NCI-H1105 treated with DMSO at 0.1 percent for 48 hours (cell line): ENCODE measurements at places on chromosomes 2 and 18.

GRCh38 chr2:152638590-152638989 is 78.7 kb downstream of the PRPF40A start:
- DNase-seq, result no peak

DNA sequence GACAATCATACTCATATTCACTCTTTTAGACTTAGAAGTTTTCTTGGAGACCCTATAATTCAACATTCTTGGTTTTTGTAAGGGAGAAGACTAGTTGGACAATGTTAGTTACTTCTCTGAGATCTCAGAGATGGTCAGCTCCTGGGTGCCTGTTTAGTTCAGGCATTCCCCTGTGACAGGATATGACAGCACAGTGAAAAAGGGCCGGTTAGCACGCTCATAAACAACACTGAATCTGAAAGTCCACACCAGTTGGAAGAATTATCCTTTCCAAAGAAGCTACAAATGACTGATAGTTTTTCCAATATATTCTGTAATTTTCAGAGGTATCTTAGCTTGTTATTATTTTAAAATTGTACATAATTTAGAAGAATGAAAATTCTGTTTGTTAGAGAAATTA is 75.7 kb downstream of the ADAM23 start:
- no peak for DNase-seq

DNA sequence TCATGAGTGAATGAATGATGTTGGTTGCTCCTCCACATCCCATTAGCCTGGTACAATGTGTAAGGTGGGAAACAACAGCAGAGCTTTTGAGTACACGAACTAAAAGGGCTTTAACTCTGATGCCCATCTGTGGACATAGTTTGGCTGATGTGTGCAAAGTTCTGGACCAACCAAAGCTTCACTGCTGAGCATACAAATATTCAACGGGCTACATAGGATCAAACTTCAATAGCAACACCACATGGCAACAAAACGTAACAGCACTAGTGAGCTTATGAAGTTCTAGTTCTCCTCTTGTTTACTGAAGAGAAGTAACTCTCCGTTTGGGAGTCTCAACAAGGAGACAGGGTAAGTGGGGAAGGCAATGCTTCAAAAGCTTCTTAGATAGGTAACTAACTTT is 20.4 kb downstream of the STAM2 start:
- no peak for DNase-seq

- DNase-seq, result no peak
Measured at GRCh38 chr2:96556441-96557330, 20.1 kb downstream of the ARID5A start.

DNA sequence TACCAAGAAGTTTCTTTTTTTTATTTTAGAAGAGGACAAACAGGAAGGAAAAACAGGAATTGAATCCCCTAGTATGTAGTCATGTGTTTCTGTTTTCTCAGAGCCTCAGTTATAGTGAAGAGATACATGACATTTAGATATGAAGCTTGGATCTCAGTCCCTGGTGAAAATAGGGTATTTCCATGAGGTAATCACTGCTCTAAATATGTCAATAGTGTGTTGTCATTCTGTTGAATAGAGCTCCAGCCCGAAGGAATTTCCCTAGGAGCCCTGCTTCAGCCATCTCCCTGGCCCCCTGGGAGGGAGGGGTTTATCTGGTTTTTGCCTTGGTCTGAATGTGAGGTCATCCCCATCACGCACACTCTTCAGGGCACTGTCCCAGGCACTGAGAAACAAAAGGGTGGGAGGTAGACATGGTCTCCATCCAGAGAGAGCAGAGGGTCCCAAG is 47.1 kb upstream of the REL start:
- no peak for DNase-seq

DNA sequence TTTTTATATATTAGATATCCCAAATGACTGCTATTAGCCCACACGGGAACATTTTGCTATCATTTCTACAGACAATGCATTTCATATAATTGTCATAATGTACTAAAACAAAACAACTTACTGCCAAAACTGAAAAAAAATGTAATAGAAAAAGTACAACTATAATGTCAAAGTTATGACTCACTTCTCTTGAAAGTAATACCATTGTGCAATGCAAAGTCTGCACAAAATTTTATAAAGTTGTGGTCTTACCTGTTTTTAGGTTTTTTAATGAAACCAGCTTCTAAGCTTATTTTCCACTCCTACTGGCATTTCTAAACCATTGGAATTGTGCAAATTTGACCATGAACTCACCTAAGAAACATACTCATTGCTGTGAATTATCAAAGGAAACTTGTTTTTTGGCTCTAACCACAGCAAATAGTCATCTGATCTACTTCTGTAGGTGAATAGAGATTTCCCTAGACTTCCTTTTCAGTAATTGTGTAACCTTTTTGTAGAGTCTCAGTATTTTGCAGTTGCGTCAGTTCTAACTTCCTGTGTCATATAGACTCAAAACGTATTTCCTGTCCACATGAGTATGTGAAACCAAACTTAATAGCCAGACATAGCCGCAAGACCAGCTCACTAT is 31.9 kb upstream of the TFPI start:
- no peak for DNase-seq

DNA sequence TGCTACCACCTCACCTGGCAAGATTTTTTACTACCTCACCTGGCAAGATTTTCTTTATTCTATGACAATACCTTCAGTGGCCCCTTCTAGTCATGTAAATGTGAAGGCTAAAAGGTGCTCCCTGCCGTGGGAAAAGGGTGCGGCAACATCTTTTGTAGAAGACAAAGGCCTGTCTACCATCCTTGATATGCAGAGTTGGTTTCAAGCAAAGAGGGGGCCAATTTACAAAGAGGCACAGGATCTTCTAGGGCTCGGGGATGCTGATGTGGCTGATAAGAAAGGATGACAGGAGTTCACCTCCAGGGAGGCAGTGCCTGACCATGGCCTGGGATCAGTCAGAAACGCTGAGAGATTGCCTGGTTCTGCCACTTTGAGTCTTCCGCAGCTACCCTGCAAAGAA is 165.4 kb upstream of the SLC1A4 start:
- no peak for DNase-seq
